ENCODE measurements at places on chromosomes 13 and 19.
A peak's percentile ranks its signal among the peaks of the same experiment; 100 is the strongest.

- no peak for DNase-seq
Measured at GRCh38 chr13:110835721-110836604, 78.9 kb downstream of the ANKRD10 start.

GRCh38 chr13:100235311-100235901 is 146.5 kb downstream of the PCCA start:
- DNase-seq = no peak

DNA sequence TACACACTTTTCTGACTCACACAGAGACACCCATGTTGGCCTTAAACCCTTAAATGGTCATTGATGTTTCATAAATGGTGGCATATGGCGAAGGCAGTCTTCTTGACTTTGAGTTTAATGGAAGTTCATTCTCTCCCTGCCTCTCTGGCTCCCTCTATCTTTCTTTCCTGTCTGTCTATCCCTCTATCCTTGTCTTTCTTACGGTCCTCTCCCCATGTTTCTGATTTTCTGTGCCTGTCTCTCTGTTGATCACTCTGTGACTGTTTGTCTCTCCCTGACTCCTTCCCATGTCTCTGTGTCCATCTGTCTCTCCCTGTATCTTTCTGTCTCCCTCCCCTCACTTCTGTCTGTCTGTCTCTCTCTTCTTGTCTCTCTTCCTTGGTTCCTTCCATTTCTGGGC is 43.2 kb upstream of the SHKBP1 start:
- DNase-seq = no peak

DNA sequence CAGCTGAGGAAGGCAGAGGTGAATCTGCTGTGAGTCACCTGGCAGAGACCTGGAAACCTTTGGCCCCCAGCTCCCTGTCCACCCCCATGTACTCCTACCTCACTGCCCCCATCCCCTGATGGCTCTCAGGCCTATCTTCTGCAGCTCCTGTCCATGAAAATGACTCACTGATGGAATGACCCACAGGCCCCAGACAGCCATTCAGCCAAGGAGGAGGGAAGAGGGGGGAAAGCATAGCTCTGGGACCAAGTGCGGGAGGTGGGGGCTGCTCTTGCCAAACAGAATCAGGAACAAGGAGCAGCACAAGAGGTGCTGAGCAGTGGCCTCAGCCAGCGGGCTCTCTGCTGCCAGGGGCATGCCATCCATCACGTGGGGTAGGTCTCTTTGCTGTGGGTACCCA is 111.4 kb upstream of the C1QTNF9B start:
- no peak for DNase-seq

GRCh38 chr13:41004875-41005693 is 14.0 kb downstream of the ELF1 start:
- no peak for DNase-seq

- DNase-seq = no peak
Measured at GRCh38 chr13:27496536-27497273, 46.3 kb upstream of the MTIF3 start.

GRCh38 chr13:99258210-99258860 is at the start of gene GPR18:
GPR18 (minus strand) TSS chr13:99258379; CDS start chr13:99255872, 2,507 bp downstream.
- no peak for DNase-seq

DNA sequence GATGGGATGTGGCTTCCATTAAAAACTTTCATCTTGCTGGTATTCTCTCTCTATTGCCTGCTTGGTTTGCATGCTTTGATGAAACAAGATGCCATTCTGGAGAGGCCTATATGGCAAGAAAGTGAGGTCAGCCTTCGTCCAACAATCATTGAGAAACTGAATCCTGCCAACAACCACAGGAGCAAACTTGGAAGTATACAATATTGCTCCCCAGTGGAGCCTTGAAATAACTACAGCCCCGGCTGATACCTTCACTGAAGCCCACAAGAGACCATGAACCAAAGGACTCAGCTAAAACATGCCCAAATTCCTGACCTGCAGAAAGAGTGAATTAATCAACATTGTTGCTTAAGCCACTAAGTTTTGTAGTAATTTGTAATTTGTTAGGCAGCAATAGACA is 82.5 kb upstream of the FGF14 start:
- no peak for DNase-seq

DNA sequence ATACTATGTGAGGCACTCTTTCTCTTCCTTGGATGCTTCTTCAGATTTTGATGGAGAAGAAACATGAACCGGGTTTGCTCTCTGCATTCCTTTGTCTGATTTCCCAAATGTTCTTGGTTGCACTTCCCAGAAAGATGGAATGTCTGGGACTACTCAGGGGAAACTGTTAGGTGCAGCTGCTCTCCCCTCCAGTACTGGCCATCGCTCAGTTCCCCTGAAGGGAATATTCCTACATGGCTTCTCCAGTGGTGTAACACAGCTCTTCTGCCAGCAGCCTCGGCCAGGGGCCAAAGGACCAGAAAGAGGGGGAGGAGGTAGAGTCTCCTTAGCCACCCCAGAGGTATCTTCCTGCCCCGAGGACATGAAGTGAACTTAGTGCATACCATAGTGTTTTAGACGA is 33.5 kb upstream of the SPRY2 start:
- no peak for DNase-seq

DNA sequence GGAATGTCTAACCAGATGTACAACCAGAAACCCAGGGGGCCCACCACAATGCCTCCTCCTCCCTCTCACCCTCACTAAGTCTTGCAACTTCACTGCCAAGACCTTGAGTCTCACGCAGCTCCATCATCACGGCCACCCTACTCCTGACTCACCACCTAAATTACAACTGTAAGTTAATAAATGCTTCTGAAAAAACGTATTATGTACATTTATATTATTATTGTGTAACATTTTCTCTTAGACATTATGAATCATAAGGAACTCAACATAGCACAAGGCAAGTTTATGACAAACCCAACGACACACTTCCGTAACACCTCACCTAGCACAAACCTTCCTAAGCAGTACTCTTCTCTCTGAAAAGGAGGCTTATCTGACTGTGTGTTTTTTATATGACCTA is 20.7 kb downstream of the MIPEP start:
- DNase-seq = no peak

DNA sequence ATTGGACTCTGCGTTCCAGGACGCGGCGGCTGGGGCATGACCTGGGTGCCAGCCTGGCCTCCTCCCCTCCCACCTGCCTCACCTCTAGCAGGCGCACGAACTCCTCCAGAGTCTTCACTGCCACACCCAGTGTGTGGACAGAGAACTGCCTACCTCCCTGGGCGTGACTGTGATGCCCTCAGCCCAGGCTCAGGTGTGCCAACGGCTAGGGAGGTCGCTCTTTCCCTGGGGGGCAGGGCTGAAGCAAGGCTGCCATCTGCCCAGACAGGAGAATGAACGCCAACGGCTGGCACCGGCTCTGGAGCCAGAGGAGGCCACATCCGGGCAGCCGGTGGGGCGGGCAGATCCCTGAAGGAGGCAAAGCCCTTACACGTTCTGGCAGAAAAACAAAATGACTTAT is 11.3 kb downstream of the NANOS3 start:
- DNase-seq = no peak

DNA sequence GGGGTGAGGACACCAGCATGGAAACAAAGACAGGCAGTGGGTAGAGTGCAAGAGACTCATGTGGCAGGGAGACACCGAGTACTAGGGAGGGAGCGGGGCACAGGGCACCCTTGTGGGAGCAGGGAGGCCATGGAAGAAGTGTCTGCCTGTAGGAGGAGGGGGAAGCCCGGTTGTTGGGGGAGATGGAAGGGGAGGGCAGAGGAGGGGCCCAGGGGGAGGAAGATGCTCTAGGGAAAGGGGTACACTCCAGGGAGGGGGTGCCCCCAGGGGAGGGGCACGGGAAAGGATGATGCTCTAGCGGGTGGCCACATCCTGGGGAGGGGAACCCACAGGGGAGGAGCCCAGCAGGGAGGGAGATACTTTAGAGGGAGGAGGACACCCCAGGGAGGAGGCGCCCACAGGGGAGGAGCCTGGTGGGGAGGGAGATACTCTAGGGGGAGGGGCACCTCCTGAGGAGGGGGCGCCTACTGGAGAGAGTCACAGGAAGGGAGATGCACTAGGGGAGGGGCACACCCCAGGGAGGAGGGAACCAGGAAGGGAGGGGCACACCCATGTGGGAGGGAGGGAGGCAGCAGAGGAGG is 24.9 kb downstream of the CPAMD8 start:
- no peak for DNase-seq

- peak; percentile 99 for DNase-seq
Measured at GRCh38 chr19:39480337-39481228, at the start of gene TIMM50. TIMM50 (plus strand) TSS chr19:39480838; CDS start chr19:39480854, 16 bp downstream.

- DNase-seq = no peak
Measured at GRCh38 chr13:103517066-103517767, 451.0 kb upstream of the SLC10A2 start.

- DNase-seq = no peak
Measured at GRCh38 chr19:33788676-33789075, 8.0 kb upstream of the KCTD15 start.

- DNase-seq = no peak
Measured at GRCh38 chr13:89514534-89515312, 1832.8 kb upstream of the MIR17HG start.

- DNase-seq = no peak
Measured at GRCh38 chr13:49052813-49053212, 77.1 kb downstream of the FNDC3A start.

DNA sequence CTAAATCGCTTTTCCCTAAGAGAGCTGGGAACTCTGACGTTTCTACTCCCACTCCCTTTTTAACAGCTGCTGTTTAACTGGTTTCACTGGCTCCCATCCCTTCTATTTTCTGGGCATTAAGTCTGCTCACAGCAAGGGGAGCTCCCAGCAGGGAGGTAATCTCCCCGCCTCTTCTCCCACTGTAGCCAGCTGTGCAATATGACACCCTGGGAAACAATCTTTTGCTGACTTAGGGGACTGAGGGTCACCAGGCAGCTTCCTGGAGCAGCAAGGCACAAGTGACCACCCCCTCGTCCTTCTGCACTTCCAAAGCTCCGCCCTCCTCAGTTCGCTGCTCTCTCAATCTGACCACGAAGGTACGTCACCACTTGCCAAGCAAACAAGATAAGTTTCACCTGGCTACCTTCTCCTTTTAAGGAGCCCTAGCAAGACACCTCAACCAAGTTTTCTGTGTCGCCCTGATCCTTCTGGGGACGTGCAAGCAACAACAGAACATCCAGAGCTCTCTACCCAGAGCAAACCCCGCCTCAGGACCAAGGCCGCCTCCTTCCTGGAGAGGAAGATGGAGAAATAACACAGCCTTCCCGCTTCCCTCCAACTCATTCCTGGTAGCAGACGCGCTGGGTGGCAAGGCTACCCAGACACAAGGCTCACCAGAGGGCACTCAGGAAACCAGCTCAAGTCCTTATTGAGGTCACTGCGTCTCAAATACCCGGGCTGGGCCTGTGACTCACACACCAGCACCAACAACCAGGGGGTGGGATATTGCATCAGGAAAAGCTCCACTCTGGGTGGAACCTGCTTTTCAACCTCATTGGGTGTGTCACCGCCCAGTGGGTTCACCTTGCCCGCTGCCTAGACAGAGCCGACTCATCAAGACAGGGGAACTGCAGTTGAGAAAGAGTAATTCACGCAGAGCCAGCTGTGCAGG is 92.4 kb downstream of the STK24 start:
- peak; percentile 95 for DNase-seq

GRCh38 chr19:38657633-38658222 is 10.3 kb downstream of the ACTN4 start:
- DNase-seq = no peak

DNA sequence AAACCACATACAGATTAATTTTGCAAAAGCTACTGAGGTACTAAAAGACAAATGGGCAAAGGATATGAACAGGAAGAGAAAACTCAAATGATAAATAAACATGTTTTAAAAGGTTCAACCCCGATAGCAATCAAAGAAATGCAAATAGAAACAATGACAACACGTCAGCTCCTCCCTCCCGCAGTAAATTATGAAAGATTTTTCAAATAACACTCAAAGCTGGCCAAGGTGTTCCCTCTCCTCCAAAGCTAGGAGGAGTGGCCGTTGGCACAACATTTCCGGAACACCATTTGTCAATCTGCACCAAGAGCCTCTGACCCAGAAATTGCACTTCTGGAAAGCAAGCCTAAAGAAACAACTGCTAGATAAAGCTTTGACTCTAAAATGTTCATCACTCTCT is 28.3 kb downstream of the INSR start:
- DNase-seq = peak; percentile 51

DNA sequence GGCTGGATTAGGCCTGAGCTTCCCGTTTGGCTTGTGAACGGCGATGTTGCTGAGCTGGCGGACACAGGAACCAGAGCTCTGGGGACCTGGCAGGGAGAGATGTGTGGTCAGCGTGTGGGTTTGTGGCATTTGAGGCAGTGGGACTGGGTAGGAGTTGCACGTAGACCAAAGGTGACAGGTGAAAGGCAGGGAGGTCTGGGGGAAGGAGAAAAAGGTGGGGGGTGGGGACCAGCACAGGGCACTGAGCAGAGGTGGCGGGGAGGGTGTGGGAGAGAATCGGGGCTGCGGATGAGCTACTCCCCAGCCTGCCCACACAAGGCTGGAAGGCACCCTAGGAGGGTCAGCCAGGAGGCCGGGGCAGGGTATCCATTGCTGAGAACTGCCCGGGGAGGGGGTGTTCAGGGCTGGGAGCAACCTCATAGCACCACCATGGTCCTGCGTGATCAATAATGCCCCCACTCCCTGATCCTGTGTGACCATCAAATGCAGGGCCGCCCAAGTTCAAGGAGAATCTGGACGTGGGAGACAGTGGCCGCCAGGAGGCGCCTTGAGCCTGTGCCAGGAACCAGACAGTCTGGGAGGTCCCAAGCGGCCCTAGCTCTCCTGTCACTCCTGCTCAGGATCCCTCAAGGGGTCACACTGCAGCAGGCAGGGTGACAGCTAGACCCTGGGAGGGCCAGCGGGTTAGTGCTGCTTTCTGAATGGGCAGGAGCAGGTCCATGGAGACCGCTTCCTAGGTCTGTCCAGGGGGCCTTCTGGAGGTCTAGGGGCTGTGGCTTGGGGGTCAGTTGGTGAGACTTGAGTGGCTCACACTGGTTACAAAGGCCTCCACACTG is 12.8 kb upstream of the SELENOW start:
- DNase-seq = no peak

- no peak for DNase-seq
Measured at GRCh38 chr19:1567116-1567847, 843 bp downstream of the MEX3D start.

DNA sequence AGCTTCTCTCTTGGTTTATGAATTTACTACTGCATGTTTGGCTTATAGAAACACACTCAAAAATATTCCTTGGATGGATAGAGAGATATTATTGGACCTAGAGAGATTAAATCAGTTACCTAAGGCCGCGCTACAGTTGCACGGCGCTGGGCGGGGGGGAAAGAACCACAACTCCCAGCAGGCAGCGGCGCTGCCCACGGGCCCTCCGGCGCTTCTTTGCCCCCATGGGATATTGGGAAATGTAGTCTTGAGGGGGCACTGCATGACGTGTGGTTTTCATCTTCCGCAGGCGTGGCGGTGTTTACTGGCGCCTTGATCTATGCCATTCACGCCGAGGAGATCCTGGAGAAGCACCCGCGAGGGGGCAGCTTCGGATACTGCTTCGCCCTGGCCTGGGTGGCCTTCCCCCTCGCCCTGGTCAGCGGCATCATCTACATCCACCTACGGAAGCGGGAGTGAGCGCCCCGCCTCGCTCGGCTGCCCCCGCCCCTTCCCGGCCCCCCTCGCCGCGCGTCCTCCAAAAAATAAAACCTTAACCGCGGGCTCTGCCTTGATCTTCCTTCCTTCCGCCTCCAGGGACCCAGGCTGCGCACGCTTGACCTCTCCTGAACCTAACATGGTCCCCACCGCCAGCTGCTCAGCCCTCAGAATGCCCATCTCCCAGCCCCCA is 4.8 kb downstream of the EMP3 start:
- peak; percentile 79 for DNase-seq

GRCh38 chr13:63198071-63198470 is 1782.4 kb upstream of the PCDH20 start:
- DNase-seq = no peak

- no peak for DNase-seq
Measured at GRCh38 chr13:85411591-85411990, 387.6 kb downstream of the SLITRK6 start.

GRCh38 chr13:58056426-58056825 is 424.9 kb downstream of the PCDH17 start:
- no peak for DNase-seq
